ENCODE measurements at places on chromosomes 11 and 22.

DNA sequence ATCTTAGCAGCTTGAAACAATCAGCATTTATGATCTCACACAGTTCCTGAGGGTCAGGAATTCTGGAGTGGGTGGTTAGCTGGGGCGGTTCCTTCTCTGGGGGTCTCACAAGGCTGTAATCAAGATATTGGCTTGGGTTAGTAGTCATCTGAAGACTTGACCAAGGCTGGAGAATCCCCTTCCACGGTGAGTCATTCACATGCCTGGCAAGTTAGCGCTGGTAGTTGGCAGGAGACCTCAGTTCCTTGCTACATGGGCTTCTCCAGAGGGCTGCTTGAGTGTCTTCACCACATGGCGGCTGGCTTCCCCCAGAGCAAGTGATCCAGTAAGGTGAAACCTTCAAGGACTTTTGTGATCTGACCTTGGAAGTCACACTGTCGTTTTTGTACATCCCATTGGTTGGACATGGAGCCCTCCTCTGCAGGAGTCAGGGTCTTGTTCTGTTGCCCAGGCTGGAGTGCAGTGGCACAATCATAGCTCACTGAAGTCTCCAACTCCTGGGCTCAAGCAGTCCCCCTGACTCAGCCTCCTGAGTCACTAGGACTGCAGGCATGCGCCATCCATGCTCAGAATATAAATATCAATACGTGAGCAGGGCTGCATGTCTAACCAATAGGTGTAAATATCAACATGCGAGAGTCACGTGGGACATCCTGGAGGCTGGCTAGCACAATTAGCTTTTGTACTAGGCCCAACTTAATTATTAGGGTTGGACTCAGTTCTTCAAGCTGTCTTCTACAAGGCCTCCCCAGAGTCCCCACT is 7.2 kb upstream of the NIPSNAP1 start:
- no peak for DNase-seq

- no peak for DNase-seq
These were observed 26.4 kb downstream of the VPS37C start for GRCh38 chr11:61134801-61135257.

DNA sequence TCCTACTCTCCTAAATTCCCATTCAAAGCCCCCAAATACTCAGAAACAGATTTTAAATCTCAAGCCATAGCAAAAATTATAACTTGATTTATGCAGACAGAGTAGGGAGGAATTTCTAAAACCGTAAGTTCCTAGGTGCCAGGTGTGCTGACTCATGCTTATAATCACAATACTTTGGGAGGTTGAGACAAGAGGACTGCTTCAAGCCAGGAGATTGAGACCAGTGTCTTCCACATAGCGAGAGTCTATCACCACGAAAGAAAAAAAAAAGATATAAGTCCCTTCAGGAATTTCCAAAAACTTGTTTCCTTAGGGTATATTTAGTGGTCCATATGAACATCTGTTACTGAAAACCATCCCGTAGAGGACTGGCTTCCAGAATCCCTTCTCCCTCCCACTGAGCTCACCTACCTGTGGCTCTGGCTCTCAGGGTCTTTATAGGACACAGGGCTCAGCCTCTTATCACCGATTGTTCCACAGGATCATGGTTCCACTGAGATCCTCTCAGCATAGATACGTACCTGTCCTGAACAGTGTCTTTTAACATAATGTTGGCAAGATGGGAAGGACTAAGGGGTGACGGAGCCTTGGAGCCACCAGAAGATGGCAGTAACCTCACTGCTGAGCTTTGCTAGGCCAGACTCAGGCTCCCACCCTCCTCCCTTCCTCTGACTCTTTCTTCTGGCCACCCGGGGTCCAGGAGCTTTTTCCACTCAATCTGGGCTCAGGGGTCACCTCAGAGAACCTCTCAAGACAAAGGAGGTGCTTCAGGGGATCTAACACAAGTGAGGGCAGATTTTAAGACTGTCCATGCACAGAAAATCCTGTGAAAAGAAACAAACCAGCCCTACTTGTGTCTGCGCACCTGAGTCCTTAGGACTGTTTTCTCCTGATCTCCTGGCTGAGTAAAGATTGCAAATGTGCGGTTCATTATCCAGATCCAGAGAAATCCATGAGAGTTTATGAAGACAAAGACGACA is 117.5 kb upstream of the TOP3B start:
- no peak for DNase-seq

DNA sequence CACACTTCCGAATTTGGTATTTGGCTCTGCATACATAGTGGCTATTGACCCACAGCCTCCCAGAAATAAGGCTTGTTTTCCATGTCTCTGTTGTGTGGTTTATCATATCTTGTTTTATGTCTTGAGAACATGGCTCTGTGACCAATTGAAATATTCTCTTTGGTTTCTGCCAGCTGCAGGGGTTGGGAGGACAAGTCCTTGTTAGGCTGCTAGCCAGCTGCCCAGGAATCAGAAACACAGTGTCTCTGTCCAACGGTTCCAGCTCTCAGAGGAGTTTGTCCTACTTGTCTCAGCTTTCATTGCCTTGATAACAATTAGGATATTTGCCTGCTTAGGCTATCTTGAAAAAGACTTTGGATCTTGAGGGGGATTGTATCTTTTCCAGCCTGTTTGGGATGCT is 6.0 kb upstream of the SLC7A4 start:
- no peak for DNase-seq

GRCh38 chr11:71282581-71283351 is 30.4 kb upstream of the SHANK2 start:
- DNase-seq = no peak

Measured in heart right ventricle (tissue), 16 donors.